Stimulated activated CD4-positive, alpha-beta T cell treated with anti-CD3 and anti-CD28 coated beads, TNF-alpha, amount 100 ng/mL, for 1 hour (primary cell): ENCODE measurements at places on chromosomes 7 and 10.

GRCh38 chr10:119283387-119283786, 76.0 kb downstream of the GRK5 start:
- no peak for DNase-seq

- DNase-seq = no peak
Observed at GRCh38 chr10:130757271-130757670, 554.2 kb downstream of the TCERG1L start.

GRCh38 chr10:121168545-121169216, 317.5 kb downstream of the WDR11 start:
- no peak for DNase-seq

- DNase-seq = no peak
Observed at GRCh38 chr7:99210265-99210970, 2.5 kb upstream of the KPNA7 start.

GRCh38 chr10:78300526-78300925, 266.9 kb downstream of the RPS24 start:
- DNase-seq = no peak

DNA sequence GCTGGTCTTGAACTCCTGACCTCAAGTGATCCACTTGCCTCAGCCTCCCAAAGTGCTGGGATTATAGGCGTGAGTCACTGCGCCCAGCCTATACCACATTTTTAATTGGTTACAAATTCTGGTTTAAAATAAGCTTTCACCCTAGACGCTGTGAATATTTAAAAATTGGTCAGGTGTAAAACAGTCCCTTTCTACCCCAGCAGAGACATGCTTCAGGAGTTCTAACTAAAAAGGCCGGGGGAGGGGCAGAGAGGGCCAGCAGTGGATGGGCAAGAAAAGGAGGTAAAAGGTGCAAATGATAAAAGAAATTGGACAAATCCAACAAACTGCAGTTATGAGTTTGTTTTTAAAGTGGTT, 70.0 kb downstream of the WAPL start:
- DNase-seq = no peak

DNA sequence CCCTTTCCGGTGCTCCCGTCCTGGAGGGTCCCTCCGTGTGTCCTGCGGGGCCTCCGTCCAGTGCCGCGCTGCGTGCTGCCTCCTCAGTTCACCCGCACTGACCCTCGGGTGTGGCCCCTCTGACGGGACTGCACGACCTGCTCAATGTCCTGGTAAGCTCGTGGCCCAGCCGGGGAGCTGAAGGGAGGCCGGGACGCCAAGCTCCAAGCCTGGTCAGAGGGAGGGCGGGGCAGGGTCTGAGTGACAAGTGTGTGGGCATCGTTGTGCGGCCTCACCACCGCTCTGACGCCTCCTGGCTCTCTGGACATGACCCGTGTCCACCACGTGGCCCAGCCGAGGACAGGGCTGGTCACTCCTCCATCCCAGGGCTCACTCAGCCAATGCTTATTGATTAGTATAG, 25.9 kb downstream of the FAM20C start:
- no peak for DNase-seq

- no peak for DNase-seq
Observed at GRCh38 chr7:2197436-2198155, 35.1 kb downstream of the MAD1L1 start.

GRCh38 chr7:89085580-89085979, 290.0 kb upstream of the TEX47 start:
- DNase-seq = no peak

DNA sequence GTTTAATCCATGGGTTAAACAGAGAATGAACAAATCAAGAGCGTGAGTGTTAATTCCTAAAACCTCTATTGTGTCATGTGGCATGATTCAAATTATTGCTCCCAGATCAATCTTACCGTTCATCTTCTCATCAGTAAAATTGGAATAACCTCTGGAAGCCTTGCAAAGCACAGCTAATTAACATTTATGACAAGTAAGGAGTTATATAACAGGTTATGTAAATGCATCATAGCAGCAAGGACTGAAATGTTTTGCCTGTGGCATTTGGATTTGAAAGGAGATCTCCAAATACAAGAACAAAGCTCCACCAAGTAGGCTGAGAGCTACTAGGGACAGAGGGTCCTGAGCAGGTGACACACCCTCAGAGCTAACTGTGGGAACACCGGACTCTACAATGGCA, 502.9 kb upstream of the CELF2 start:
- DNase-seq = no peak

DNA sequence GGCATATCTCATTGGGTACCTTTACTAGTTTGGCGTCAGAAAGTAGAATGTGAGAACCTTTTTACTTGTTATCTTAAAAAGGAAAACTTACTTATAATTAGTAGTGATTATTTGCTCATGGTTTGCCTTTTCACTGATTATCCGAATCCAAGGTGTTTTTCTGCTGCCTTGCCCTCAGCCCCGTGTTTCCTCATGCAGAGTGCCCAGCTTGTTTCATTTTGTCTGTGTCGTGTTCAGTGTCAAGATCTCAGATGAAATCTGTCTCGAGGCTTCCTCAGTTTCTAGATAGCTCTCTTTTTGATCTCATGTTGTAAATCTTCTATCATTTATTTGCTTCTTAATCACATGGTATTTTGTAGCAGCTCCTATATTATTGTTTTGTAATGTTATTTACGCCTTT, 30.1 kb downstream of the RPA3 start:
- no peak for DNase-seq

- DNase-seq = no peak
Observed at GRCh38 chr7:139035586-139036353, at the start of gene ZC3HAV1L. Gene ZC3HAV1L, minus strand, starts transcription at chr7:139036042. Its CDS starts 25 bp downstream, at chr7:139036017.

- DNase-seq = no peak
Observed at GRCh38 chr7:87354749-87355148, 9.3 kb downstream of the CROT start.

DNA sequence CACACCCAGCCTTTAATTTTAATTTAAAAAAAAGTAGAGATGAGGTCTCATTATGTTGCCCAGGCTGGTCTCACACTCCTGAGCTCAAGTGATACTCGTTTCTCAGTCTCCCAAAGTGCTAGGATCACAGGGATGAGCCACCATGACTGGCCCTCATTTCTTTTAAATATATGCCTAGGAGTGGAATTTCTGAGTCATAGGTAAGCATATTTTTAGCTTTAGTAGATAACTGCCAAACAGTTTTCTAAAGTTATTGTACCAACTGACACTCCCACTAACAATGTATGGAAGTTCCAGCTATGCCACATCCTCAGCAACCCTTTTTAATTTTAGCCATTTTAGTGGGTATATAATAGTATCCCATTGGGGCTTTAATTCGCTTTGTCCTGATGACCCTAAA, 13.8 kb upstream of the PPIF start:
- no peak for DNase-seq

- DNase-seq = no peak
Observed at GRCh38 chr10:63583909-63584724, 62.9 kb downstream of the REEP3 start.

DNA sequence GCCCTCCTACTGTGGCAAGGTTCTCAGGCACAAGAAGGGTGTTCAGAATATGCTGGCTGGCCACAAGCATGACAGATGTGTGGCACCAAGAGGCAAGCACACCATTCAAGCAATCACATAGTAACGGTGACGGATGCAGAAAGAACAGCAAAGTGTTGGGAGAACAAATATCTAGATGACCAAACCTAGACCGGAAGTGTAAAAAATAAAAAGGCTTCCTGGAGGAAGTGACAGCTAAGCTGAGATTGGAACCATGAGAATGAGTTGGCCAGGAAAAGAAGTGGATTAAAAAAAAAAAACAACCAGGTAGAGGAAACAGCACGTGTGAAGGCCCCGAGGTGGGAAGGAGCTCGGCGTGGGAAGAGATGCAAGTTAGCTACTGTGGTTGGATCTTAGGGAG, 22.0 kb downstream of the GHRHR start:
- DNase-seq = no peak

DNA sequence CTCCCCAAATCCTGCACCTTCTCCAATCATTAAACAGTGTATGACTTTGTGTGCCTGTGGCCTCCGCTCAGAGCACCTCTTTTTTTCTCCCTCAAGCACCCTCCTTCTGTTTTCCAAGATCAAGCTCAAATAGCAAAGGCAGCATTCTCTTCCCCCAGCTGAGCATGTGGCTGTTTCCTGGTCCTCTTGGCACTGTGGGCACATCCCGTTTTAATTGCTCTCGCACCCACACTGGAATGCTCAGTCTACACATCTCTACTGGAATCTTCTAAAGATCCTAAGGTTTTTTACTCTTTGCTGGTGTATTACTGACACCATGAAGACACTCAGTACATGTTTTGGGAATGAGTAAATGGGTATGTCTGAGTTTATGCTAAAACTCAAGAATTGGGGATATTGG, 107.4 kb downstream of the WDFY4 start:
- no peak for DNase-seq

GRCh38 chr10:57972783-57973182, 294.9 kb downstream of the IPMK start:
- no peak for DNase-seq

- no peak for DNase-seq
Observed at GRCh38 chr10:74748468-74749031, 77.8 kb upstream of the KAT6B start.

- DNase-seq = no peak
Observed at GRCh38 chr10:68330852-68331454, 911 bp upstream of the HNRNPH3 start.

DNA sequence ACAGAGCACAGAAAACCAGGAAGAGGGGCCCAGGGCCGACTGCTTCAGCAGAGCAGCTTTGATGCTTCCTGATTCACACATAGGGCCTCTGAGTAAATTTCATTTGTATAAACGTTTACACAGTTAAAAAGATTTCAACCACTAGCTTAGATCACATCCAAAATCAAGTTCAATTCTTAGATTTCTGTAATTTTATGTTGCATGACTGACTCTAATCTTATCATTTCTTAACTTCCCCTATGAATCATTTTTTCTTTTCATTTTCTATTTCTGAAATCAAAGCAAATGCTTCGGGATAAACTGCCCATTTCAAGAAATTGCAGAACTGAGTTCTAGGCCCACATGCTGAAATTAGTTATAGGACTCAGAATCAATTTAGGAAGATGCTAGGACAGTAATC, 224.7 kb downstream of the INHBA start:
- DNase-seq = no peak

- DNase-seq = no peak
Observed at GRCh38 chr10:83921984-83922860, 217.1 kb upstream of the GHITM start.

- no peak for DNase-seq
Observed at GRCh38 chr7:155291045-155291530, 6.6 kb upstream of the INSIG1 start.

- no peak for DNase-seq
Observed at GRCh38 chr7:12859761-12860160, 172.3 kb downstream of the ARL4A start.

- DNase-seq = no peak
Observed at GRCh38 chr10:105658696-105659095, 1017.6 kb downstream of the SORCS3 start.

- no peak for DNase-seq
Observed at GRCh38 chr7:17674166-17674942, 265.9 kb downstream of the SNX13 start.

- DNase-seq = no peak
Observed at GRCh38 chr10:122225330-122225729, 45.8 kb upstream of the BTBD16 start.

GRCh38 chr10:112950714-112951358, 789 bp downstream of the TCF7L2 start:
- DNase-seq = no peak

DNA sequence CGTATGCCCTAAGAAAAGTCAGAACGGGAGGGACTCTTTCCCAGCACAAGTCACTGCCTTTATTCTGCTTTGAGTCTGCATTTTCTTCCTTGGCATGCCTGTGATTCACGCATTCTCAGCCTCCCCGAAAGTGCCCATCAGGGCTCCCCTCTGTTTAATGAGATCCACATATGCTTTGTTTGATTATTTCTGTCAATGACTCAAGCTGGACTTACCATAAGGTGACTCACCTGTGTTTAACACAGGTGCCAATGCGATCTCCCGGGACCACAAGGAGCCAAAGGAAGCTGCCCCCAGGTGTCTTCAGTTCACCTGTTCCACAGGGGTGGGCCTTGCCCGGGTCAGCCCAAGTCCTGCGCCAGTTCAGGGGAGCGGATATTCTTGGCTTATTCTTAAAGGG, 386.0 kb upstream of the SHH start:
- no peak for DNase-seq

GRCh38 chr10:97771913-97772823, at the start of gene SFRP5:
Gene SFRP5, minus strand, starts transcription at chr10:97771999. Its CDS starts 166 bp downstream, at chr10:97771833.
- DNase-seq = no peak
